ENCODE measurements at places on chromosomes 4 and X.

DNA sequence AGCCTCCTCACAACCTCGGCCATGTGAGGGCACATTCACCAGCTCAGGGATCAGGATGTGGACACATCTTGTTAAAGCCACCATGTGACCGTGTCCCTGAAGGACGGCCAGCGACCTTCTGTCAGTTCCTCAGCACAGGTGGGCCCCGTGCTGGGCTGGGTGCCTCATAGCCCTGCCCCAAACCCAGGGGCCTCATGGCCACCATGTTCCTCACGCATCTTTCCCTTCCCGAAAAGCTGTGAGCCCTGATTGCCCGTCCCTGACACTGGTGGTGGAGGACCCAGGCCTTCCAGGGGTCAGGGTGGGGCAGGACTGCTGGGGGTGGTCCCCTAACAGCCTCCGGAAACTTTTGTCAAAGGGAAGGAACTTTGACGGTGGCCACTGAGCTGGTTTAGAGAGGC lies 60.1 kb upstream of the ADRA2C start:
- no peak for DNase-seq

DNA sequence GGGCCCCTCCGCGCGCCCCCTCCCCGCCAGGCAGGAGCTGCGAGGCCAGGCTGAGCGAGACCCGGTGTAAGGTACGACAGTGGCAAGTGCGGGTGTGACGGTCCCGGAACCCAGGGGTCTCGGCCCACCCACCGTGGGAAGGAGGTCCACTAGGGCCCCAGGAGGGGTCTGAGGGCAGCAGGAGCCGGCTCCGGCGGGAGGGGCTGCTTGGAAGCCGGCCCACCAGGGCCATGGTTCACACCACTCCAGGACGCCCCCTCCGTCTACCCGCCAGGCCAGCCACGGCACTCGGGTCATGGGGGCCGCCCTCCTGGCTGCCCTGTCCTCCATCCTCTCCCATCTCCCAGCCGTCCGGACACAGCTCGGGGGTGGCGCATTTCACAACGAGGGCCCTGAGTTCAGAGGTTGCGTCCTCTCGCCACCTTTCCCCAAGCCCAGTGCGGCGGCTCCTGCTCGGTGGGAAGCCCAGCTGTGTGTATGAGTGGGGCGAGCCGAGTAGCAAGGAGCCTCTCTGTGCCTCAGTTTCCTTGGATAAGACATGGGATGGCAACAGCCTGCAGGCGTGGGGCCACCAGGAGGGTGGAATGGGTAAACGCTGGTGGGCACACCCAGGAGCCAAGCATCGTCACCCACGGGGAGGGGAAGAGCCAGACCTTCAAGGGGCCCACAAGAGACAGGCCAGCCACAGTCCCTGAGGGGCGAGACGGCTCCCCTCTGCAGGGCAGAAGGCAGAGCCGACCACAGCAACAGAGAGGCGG lies 81.3 kb downstream of the FAM53A start:
- DNase-seq: no peak

DNA sequence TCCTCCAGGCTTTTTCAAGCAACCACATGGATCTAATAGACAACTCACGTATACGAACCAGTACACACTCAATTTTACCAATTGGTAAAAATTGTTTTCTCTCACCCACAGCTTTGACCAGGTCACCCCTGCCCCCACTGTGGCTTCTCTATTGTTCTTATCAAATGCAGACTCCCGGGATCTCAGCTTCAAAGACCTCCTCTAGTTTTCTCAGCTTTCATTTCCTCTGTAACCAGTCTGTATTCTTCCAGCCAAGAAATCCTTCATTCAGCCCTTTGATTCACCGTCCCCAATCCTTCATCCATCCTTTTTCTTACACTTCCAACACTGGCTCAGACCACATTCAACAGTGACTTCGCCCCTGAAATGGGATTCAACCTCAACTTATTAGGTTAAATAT lies 120.7 kb downstream of the CORIN start:
- DNase-seq: no peak

DNA sequence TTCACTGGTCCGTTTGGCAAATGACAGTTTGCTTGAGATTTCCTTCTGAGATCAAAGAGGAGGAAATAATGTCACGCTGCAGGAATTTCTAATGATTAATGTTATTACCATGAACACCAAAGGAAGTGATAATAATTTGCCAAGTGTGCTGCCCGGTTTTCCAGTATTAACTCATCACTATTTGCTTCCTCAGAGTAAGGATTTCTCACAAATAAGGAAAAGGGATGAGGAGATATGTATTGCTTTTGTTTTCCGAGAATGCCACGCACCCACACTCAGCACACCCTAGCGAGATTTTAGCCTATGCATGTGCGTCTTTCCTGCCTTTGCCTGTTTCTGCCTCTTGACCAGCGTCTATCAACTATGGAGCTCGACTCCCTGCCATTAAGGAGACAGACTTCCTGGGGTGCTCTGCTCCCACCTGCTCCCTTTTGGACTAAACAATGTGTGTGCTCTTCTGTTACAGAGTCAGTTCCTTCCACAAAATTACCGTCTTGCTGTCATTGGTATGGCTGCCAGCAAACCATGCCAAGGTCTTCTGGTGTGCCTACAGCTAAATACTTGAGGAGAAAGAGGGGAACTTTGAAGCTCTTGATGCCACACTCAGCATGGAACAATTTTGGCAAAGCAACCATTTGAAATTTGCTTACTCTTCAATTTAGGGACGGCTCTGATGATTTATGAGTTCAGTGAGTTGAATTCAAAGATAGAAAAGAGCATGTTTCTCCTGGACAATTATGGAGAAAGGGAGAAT lies 393.1 kb upstream of the ZFP42 start:
- no peak for DNase-seq

- no peak for DNase-seq
Observed at GRCh38 chr4:16023776-16024408, 59.9 kb downstream of the PROM1 start.

GRCh38 chrX:2583194-2584162 lies 82.7 kb upstream of the DHRSX start:
- no peak for DNase-seq

DNA sequence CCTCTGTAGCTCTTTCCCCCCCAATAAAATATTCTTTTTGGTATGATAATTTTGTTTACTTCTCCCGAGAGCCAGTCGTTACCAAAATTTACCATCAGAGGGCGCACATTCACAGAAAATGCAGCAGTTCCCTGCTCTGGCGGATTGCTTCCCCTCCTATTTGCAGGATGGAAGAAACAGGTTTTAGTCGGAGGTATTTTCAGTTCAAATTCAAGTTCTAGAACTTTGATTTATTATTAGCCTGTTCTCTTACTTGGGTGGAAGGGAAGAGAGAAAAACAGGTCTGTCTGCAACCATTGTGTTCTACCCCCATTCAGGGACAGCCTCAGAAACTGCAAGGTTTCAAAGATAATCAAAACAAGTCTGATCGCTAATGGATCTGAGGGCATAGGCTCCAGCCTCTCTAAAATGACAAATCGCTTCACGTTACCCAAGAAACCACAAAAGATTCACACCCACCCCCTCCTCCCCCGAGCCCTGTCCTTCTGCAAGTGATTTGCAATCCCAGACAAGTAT lies 263.8 kb upstream of the RPS6KA3 start:
- peak; percentile 71 for DNase-seq

DNA sequence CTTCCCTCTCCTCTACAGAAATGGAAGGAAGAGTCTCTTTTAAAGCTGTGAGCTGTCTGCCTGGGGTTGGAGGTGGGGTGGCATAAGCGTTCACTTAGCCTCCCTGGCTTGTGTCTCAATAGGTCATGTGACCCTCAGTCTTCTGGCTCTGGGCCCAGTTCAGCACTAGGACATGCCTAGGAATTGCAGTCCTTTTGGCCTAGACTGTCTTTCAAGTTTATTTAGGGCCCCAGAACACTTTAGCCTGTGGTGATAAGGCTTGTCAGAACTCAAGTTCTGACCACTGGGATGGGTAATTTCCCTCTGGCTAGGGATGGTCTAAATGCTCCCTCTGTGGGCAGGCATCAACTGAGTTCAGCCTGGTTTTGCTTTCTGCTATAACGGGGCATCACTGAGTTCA lies 34.3 kb upstream of the ARMCX4 start:
- no peak for DNase-seq

- no peak for DNase-seq
Observed at GRCh38 chr4:37197899-37198298, 46.6 kb upstream of the NWD2 start.

- DNase-seq: no peak
Observed at GRCh38 chr4:185958094-185958747, 110.7 kb upstream of the TLR3 start.

GRCh38 chr4:8463811-8464210 lies 23.2 kb downstream of the TRMT44 start:
- DNase-seq: no peak

- no peak for DNase-seq
Observed at GRCh38 chr4:90145319-90145718, 18.1 kb downstream of the CCSER1 start.

- DNase-seq: peak; percentile 42
Observed at GRCh38 chrX:153411255-153411987, at the start of gene ZFP92. Gene ZFP92, plus strand, starts transcription at chrX:153411472. Its CDS starts 6,851 bp downstream, at chrX:153418323.

- no peak for DNase-seq
Observed at GRCh38 chr4:1052231-1052671, 40.8 kb downstream of the FGFRL1 start.

DNA sequence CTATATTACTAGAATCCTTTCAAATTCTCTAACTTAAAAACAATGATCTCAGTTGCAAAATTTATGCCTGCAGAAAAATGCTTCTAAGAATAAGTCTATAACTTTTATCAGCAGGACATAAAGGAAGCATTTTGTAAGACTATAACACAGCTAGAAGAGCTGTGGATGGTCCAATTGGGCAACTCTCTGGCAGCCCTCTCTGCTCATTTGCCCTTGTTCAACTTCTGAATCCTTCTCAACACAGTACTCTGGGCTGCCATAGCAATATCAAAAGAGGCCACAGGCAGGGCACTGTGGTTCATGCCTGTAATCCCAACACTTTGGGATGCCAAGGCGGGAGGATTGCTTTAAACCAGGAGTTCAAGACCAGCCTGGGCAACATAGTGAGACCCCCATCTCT lies 88.5 kb downstream of the MID1 start:
- DNase-seq: no peak

DNA sequence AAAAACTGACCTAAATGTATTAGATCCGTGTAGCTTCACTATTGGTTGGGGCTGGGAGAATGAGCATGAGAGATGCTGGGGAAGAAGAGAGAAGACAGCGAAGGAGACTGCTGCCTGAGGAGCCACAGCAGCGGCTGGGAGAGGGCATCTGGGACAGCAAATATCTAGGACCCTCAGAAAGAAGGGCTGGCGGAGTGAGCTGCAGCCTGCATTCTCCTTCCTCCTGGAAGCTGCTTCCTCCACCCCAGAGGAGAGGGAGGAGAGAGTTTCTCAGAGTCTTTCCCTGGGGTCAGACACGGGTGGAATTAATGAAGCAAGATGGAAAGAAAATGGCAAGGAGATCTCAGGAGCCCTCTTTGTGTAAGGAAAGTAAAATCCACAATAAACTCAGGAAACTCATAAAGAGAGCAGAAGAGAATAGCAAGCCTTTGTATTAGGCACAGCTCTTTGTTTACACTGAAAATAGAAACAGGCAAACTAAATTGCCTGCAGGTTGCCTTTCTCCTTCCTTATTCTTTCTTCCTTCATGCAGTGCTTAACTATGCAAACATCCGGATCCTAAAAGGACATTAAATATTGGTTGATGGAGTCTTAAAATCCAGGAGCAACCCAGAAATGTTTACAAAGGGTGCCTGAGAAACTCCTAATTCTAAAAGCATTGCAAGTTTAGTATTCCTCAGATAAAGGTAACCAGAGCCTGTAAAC lies 130.3 kb upstream of the GALNT7 start:
- DNase-seq: no peak

GRCh38 chr4:186445040-186445439 lies 110.3 kb downstream of the MTNR1A start:
- no peak for DNase-seq

GRCh38 chr4:150082241-150082640 lies 4.0 kb downstream of the DCLK2 start:
- DNase-seq: no peak

- no peak for DNase-seq
Observed at GRCh38 chr4:141388481-141388880, 167.8 kb downstream of the ZNF330 start.
